Stimulated activated CD4-positive, alpha-beta T cell treated with anti-CD3 and anti-CD28 coated beads, TNF-alpha, amount 100 ng/mL, for 24 hours (primary cell): ENCODE measurements at places on chromosomes 6 and 20.

GRCh38 chr6:160972111-160972510, 19.5 kb upstream of the MAP3K4 start:
- no peak for DNase-seq

GRCh38 chr6:129749749-129750120, 39.8 kb upstream of the ARHGAP18 start:
- no peak for DNase-seq

DNA sequence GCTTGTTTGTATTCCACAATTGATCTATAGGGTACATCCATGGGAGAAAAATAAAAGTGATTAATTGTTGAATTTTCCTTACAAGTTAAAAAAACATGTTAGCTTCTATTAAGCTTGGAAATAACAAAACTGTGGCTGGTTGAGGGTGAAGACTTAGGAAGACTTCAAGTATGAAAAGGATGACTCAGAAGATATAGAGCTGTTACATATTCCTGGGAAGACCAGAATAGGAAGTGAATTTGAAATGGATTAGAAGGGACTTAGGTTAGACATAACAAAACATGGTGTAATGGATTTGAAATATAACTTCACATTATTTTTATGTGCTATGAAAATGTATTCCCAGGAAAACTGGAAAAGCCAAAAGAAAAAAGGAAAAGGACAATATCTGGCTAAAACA, 732.2 kb downstream of the HDGFL1 start:
- no peak for DNase-seq

DNA sequence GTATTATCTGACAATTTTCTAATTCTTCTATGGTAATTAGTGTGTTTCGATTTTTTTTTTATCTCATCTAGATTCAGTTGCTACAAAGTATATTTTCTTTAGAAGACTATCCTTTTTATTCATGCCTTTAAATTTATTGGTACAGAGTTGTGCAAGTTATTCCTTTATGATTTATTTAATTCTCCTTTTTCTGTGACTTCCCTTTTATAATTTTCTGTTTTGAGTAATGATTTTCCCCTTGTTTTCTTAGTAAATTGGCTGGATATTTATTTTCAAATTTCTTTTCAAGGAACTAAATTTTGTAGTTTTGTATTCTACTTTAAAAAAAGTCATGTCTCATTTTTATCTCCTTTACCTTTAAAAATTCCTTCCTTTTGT, 2.4 kb upstream of the IL22RA2 start:
- no peak for DNase-seq

GRCh38 chr20:8292793-8293192, 160.7 kb downstream of the PLCB1 start:
- no peak for DNase-seq

GRCh38 chr6:32117461-32117860, 8.3 kb upstream of the TNXB start:
- no peak for DNase-seq

DNA sequence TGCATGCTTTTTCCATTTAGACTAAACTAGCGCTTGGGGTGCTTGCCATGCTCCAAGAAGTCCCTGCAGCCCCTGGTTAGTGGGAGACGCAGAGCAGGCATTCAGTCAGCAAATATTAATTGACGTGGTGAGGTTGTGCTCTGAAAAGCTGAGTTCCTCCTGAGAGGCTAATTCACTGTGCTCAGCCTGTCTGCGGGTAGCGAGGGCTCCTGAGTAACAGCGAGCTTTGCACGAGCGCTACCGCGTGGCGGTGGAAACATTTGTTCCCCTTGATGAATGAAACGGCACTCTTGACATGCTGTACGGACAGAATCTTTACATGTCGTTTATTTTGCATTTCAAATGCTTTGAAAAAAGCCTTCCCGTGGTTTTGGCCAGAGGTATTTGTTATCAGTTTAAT, 170.6 kb upstream of the AGPAT4 start:
- DNase-seq: peak; percentile 15

DNA sequence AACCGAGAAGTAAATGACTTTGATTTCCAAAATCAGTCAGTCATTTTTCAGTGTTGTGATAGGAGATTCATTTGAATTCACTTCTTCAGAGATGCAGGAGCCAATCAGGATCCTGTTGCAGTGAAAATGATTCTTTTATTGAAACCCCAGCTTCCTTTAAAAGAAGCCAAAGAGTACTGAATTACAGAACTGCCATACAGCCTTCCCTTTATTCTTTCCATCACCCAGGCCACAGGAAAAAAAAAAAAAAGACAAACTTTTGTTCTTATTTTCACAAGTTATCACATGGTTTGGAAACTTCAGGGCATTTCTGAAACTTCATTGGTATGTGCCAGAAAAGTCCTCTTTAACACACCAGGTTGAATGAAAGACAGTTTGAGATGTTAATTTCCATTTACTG, 1.8 kb upstream of the CARMIL1 start:
- no peak for DNase-seq

DNA sequence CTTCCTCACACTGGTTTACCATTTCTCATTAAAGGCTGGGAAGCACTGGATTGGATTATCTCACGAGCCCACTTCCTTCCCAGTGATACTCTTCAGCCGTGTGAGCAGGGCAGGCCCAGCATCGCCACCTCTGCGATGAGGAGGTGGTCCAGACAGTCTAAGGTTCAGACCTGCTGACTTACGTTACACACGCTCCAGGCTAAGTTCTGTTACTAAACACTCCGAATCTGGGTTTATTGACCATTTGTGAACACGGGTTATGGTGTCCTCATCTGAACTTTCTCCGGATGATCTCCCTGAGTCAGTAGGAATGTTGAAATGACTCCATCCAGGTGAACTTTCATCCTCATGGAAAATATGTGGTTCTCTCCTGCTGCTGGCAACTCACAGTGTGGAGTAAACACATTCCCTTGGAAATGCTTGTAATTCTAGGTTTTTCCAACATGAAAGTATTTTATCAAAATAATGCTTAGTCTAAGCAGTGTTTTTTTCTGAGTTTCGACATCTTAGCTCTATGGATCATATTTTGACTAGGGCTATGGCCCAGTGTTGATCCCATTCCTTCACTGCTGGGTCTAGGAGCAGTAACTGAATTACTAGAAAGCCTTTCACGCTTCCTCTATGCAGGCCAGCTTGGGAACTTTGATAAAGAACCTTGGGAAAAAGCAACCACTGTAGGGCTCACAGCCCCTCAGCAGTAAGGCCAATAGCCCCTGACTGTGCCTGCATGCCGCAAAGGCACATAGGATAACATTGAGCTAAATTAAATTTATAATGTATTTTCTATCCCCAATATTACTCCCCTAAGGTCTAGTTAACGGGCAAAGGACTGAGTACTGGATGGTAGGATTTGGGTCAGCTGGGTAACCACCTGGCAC, 37.7 kb upstream of the PXDC1 start:
- DNase-seq: no peak

- DNase-seq: no peak
Observed at GRCh38 chr6:170063431-170063830, 227.4 kb downstream of the DLL1 start.

DNA sequence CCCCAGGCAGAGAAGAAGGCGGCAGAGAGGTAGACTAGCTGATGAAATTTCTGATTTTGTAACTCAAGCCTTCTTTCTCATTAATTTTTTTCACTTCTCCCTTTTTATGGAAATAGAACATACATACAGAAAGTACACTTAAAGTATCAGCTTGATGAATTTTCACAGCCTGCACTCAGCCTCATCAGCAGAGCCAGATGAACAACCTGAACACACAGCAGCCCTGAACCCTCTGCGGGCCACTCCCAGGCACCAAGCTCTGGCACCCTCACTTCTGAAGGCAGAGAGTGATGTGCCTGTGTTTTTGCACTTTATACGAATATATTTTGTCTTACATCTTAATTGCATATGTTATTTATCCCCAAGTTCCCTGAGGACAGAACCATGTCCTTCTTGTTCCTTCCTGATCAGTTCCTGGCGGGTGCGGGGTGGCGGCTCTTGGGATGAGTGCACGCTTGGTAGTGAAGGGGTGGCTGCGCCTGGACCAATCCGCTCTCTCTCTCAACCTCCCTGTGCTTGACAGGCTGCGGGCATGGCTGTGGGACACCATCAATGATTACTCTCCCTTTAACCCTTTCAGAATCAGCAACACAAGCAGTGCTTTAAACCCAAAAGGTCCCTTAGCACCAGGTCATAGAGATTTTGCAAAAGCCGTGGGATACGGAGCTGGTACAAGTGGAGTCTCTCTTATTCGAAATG, 34.8 kb upstream of the AFDN start:
- DNase-seq: no peak

- DNase-seq: no peak
Observed at GRCh38 chr20:58478141-58478805, 36.9 kb downstream of the APCDD1L start.

GRCh38 chr20:3729811-3730540, 2.5 kb upstream of the HSPA12B start:
- no peak for DNase-seq

DNA sequence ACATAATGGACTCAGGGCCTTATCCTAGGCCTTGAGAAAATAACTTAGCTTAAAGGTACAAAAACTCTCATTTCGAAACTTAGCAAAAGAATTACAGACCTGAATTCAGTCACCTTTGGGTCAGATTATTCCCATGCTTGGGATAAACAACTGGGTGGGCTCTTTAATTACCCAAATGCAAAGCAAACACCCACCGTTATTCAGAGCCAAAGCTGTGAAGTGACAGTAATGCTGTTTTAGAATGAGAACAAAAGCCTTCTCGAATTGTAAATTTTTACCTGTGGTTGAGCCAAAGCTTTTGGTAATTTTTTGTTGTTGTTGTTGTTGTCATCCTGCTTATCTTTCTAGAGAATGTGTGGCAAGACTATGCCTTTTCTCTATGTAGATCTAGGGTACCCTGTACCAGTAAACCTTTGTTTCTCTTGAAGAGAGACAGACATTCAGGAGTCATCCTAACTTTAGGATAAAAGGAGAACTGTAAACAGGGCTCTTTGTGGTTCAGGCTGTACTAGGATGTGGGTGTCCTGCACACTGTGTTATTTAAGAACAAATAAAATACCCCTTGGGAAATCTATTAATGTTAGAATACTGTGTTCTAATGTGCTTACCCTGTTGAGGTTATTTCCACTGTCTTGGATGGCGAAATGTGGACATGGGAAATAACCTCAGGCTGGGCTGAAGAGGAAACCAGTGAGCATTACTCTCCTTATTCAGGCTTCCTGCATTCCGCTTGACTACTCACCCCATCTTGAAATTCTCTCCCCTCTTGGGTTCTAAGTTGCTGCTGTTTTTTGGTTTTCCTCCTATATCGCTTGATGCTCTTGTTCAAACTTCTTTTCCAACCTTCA, 480.7 kb downstream of the CD83 start:
- no peak for DNase-seq

GRCh38 chr20:50838707-50839385, 44.0 kb downstream of the BCAS4 start:
- DNase-seq: no peak

DNA sequence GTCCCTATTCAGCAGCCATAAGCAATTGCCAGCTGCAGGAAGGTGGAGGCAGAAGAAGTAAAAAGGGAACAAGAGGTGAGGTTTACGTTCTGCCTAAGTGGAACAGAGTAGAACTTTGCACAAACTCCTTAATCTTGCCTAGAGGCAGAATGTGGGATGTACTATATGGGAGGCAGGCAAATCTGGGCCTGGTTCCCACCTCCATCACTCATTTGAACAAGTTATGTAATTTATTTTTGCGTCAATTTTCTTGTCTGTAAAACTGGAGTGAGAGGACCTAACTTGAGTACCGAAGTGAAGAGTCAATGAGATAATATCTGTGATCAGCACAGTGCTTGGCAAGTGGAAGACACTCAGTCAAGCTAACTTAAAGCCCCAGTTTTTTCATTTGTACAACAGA, 2.0 kb upstream of the TPBG start:
- no peak for DNase-seq

- DNase-seq: no peak
Observed at GRCh38 chr6:17492350-17492749, 99.0 kb downstream of the CAP2 start.

GRCh38 chr20:64115171-64115911, 8.0 kb upstream of the NPBWR2 start:
- no peak for DNase-seq

- DNase-seq: no peak
Observed at GRCh38 chr6:62808565-62809293, 402.5 kb upstream of the FKBP1C start.
